ENCODE measurements at places on chromosomes 16 and 17. TPM values are rescaled to one million over a fixed set of nuclear protein-coding genes. Genes with fewer than 3 reads are reported as not detected.
A peak's percentile ranks its signal among the peaks of the same experiment; 100 is the strongest.

- DNase-seq = no peak
Observed at GRCh38 chr17:78398390-78398789, 19.9 kb downstream of the PGS1 start.

ST6GALNAC2 gene
- total RNA-seq = not detected

- no peak for DNase-seq
Observed at GRCh38 chr17:19453296-19453695, 42.3 kb downstream of the RNF112 start.

GRCh38 chr16:23024044-23024443, 125.2 kb downstream of the USP31 start:
- no peak for DNase-seq

DNA sequence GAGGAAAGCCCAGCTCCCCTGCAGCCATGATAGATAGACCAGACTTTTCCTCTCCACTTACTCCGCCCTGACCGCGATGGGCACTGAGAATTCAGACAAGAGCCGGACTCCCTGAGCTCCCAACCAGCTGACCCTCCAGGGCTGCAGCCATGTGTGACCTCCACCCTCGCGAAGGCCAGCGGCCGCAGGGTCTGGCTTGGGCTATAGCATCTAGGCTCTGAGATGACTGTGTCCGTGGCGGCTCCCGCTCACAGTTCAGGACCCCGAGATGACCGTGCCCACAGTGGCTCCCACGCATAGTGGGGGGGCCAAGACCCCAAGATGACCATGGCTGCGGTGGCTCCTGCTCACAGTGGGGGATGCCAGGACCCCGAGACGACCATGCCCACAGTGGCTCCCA, 18.0 kb downstream of the ZFPM1 start:
- no peak for DNase-seq

DNA sequence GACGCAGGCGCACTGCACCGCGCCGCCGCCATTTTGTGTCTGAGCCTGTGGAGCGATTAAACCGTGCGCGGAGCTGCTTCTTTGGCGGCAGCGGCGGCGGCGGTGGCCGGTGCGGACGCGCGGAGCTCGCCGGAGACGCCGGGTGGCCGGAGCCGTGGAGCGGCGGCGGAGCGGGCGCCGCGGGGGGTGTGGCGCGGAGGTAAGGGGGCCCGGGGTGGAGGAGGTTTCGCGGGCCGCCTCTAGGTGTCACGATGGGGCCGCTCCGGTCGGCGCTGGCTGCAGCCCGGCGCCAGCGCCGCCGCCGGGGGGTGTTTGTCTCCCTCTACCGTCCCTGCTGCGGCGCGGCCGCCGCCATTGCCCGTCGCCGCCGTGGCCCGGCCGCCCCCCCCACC, at the start of gene CTCF:
TSS of gene CTCF (plus strand) at position 1 of the 392 bp plus-strand sequence. CDS start 48,307 bp downstream, outside the sequence.
- DNase-seq = peak; percentile 53

GRCh38 chr16:49530427-49530970, 156.9 kb downstream of the C16orf78 start:
- no peak for DNase-seq

- no peak for DNase-seq
Observed at GRCh38 chr17:9798724-9799123, 7.3 kb upstream of the DHRS7C start.

DNA sequence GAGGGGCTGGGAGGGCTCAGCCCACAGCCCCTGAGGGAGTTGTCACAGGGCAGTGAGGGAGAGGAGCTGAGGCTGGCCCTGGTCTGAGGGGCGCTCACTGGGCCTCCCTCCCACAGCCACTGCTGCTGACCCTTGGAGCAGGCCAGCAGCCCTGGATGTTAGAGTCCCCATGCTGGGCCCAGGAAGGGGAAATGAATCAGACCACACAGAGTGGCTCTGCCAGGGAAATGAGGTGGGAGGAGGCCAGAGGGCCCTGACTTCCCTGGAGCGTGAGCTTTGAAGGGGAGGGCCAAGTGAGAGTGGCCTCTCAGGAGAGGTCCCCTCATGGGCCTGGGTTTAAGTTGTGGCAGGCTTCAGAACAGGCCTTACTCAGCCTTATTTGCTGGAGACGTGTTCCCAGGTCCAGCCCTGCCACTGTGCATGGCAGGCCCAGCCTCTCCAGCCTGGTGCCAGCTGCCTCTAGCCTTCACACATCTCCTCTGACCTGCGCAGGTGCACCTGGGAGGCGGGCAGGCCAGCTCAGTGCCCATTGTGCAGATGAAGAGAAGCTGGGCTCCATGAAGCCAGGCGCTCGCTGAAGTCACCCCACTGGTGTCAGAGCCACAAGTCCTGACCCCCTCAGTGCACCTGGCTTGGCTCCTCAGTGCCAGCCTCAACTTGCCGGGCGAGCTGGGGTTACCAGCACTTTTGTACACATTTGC, 15.4 kb downstream of the GPT2 start:
- DNase-seq = no peak

DNA sequence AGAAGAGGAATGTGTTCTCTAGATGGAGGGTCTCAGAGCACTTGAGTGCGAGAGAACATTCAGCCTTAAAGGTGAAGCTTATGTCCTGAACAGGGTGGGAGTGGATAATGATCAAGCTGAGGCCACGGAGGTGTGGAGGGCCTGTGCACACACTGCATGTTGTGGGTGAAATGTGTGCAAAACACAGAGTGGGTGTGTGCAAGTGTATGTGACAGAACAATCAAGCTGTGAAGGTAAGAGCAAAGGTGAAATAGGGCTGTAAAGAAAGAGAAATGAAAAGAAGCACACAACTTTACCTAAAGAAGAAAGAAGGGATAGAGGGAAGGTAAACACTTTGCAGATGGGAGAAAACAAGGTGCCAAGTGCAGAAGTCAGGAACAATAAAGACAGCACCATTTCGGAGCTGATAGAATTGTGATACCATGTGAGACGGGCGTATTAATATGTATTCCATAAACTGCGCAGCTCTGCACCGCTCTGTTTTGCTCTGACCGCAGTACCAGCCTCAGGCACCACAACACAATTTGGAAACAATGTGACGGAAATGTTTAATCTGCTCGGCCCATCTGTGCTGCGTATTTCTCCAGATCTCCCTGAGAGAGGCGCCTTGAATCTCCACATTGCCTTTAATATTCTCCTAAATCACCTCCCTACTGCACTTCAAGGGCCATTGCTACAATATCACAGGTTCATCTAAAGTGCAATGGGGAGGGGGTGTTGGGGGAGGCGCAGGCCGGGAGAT, 40.6 kb downstream of the SNX11 start:
- DNase-seq = no peak

ITGB3 gene
- 59.2 TPM for total RNA-seq

ZCCHC14 gene
- total RNA-seq = 19.2 TPM

DNA sequence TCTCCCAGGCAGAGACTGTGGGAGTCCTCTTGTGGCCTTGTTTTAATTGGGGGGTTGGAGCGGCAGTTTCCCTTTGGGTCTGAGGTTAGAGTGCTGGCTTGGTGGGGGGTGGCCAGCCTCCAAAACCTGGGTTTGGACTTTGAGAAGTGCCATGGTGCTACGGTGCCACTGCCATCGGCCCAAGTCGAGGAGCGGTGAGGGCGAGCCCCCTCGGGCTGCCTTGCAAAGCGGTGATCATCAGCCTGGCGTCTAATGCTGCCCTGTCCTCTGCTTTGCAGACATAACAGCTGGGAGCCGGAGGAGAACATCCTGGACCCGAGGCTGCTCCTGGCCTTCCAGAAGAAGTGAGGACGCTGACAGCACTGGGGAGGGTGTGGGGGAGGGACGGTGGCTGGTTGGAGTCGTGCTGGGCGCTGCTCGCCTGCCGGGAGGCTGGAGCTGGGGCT, 1.2 kb downstream of the CBX2 start:
- DNase-seq = no peak

DNA sequence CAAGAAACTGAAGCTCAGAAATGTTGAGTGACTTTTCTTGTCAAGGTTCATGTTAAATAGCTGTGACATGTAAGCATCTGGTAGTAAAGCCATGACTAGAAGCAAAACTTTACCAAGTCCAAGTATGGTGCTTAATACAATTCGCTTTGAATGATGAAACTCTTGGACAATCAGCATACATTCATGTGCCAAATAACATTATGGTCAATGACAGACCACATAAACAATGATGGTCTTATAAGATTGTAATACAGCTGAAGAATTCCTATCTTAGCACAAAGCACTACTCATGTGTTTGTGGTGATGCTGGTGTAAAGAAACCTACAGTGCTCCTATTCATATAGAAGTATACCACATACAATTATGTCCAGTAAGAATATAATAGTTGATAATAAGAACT, 97.1 kb upstream of the RPRML start:
- peak; percentile 19 for DNase-seq

ITGA2B gene
- 0.31 TPM for total RNA-seq

- no peak for DNase-seq
Observed at GRCh38 chr17:65293584-65294180, 156.5 kb downstream of the RGS9 start.

GRCh38 chr17:68101987-68102314, 66.4 kb downstream of the KPNA2 start:
- no peak for DNase-seq

MAPT gene
- 2.2 TPM for total RNA-seq

GSDMA gene
- not detected for total RNA-seq

DNA sequence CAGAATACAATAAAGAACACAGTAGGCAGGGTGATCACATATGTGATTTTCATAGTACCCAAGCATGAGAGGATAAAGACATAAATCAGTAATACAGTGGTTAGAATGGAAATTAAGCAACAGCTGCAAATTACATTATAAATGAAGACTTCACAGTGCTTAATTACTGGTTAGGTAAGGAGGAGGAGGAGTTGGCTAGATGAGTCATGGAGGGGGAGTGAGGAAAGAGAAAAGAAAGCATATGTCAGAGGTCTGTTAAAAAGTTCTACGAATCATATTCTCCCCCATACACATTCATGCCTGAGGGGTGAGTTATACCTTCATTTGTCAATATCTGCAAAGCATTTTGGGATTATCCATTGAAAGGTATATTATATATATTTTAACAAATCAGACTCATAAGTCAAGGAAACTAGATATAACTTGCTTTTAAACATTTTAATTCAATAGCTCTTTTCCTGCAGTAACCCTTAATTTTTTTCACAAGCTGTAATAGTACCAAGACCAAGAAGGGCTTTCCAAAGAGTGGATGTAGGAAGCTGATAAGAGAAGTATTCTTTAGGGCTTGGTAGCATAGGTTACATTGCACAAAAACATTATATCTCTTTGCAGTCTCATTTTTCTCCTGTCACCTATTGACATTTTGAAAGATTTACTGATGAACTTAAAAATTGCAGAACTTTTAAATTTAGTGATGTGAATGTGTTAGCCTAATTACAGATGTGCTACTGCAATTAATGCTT, 99.3 kb downstream of the STXBP4 start:
- peak; percentile 41 for DNase-seq

DNA sequence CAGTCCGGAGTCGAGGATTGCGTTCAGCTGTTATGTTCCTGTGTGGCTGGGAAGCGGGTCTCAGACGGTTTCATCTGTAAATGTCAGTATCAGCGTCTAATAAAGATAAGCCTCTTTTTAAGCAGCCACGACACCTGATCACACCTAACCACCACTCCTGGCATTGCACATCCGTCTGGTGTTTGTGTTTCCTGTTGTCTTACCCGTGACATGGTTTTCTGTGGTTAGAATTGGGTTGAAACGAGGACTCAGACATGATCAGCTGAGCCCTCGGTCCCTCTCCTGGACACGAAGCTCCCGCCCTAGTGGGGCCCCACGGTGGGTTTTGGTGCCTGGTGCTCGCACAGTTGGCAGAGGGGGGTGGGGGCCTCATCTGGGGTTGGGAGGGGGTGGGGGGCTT, 18.3 kb downstream of the CPNE7 start:
- no peak for DNase-seq

DNA sequence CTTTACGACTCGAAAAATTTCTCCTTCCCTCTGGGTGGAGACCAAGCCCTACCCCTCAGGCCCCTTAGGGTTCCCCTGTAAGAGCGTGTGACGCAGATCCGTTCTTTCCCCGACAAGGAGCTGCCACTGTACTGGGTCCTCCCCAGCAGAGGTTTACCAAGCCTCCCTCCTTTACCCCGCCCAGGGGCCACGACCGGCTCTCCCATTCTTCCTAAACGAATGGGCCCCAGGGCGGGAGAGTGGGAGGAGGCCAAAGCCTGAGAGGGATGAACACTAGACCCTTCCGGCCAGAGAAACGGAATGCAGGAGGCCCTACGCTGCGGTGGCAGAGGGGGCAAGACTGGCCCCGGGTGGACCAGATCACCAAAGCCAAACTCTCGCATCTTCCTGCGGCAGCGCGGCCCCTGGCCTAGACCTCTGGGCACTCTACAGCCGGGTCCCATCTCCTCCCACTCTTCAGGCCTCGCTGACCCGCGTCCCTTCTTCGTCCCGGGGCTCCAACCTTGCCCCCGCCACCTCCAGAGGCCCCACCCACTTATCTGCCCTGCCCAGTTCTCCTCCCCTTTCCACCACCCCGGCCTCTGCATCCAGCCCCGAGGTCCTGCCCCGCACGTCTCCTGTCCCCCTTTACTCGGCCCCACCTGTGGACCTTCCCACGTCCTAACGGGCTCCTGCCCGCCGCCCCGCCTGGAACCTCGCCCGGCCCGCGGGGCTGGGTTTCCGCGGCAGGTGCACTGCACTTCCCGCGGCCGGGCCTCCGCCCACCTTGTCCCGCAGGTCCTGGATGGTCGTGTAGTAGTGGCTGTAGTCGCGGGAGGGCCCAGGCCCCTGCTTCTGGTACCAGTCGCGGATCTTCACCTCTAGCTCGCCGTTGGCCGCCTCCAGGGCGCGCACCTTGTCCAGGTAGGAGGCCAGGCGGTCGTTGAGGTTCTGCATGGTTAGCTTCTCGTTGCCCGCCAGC, 765 bp downstream of the KRT19 start:
- DNase-seq = no peak

- DNase-seq = no peak
Observed at GRCh38 chr16:49912721-49913120, 56.8 kb upstream of the ZNF423 start.

CD300H gene
- not detected for total RNA-seq

- DNase-seq = peak; percentile 73
Observed at GRCh38 chr17:61490540-61490975, 38.3 kb downstream of the TBX4 start.

DNA sequence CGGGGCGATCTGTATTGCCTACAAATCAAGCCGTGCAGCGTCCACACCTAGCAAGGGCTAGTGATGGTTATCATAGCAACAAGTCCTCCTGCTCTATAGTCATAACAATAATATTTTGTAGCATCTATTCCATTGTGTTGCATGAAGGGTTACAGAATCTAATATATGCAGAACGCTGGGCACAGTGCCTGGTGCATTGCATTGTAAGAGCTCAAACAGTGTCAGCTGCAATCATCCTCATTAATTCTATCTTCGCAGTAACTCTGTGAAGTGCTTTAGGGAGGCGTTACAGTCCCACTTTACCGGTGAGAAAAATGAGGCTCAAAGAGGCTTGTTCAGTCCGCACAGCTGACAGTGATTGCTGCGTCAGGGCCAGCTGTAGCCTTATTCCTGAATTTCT, 149.4 kb downstream of the RBFOX1 start:
- DNase-seq = no peak

GRCh38 chr16:55496509-55497145, 12.2 kb upstream of the LPCAT2 start:
- no peak for DNase-seq

All from astrocyte (in vitro differentiated cells and primary cell).